ENCODE measurements at places on chromosomes 13 and 19.

- no peak for ATAC-seq
Observed at GRCh38 chr19:4985551-4985991, 16.7 kb downstream of the KDM4B start.

- ATAC-seq, result peak; percentile 10
Observed at GRCh38 chr19:33535226-33535625, 13.6 kb upstream of the PEPD start.

GRCh38 chr19:8336660-8337059, 6.4 kb downstream of the KANK3 start:
- no peak for ATAC-seq

DNA sequence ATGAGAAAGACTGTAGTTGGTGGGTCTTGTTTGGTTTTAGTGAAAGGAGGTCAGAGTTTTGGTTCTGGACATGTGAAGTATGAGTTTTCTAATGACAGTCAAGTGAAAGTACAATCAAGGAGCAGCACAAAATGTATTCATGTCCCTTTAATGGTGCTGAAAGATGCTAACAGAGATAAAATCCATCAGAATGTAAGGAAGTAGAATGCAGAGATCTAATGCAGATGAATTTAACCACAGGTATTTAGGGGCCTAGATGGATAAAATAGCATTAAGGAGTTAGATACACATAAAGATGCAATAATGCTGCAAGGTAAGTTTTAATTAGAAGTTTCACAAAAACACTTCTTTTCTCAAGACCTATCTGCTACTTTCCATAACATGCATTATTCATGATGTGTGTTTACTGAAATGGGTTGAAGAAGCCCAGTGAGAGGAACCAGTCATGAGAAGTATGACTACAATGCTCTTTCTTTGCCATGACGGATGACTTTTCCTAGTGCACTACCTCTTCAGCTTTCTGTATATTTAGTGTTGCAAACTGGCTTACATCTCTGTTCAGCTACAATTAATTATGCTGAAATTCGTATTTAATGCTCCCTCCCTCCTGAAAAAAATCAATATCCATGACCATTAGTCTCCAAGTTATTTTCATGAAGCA, 222.9 kb upstream of the HTR2A start:
- ATAC-seq, result no peak

- ATAC-seq, result no peak
Observed at GRCh38 chr19:31537136-31537535, 187.9 kb upstream of the TSHZ3 start.

- peak; percentile 41 for ATAC-seq
Observed at GRCh38 chr19:15265850-15266248, 33.6 kb upstream of the EPHX3 start.

GRCh38 chr13:52387721-52388120, 18.3 kb downstream of the THSD1 start:
- no peak for ATAC-seq

DNA sequence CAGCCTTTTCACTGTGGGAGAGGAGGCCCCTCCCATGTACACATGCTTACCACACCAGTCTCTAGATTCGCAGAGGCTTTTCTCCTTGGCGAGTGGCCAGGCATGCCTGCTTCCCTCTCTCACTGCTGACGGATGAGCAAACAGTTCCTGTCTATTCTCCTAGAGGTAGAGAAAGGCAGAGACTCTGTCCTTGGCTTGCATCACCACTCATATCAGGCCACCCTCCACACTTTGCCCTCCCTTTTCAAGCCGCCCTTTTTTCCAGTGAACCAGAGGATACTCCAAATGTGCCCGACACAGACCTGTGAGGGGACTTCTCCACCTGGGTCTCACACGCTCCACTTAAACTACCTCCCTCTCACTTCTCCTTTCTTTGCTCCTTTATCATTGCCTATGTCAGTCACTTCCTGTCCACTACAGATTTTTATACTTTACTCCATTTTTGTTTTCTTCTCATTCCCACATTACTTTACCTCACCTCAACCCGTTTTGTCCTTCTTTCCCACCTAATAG, 284.6 kb downstream of the DNAJC15 start:
- peak; percentile 70 for ATAC-seq

DNA sequence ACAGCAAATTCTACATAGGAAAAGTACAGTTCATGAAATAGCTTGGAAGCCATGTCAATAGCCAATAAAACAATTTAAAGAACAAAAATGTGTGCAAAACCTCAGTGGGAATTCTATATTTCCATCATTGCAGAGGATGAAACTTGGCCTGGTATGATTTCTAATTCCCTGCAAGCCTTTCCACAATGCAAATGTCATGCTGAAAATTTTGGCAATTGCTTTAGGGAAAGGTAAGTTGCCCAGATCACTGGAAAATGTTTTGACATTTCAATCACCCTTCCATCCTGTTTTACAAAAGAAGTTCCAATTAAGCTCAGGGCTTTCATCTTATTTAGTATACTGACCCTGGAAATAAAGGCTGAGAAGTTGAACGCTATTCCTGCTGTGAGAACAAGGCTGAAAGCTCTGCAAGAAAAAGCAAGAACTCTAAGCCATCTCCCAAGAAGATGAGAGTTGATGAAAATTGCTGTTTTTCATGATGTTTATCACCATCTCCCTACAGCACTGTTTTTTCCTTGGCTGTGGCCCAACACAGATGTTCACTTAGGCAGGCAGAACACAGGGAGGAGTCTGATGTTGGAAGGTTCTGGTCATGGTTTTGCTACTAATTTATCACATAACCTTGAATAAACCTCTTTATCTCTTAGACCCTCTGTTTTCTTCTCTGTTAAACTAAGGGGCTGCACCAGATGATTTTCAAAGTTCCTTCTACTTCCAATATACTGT, 263.7 kb downstream of the KCTD12 start:
- no peak for ATAC-seq

GRCh38 chr13:79491715-79492114, 10.8 kb downstream of the NDFIP2 start:
- ATAC-seq, result peak; percentile 87

- no peak for ATAC-seq
Observed at GRCh38 chr13:35736876-35737275, 260.4 kb upstream of the MAB21L1 start.
